NCI-H1436 (cell line): ENCODE measurements at places on chromosomes 7 and 10.

DNA sequence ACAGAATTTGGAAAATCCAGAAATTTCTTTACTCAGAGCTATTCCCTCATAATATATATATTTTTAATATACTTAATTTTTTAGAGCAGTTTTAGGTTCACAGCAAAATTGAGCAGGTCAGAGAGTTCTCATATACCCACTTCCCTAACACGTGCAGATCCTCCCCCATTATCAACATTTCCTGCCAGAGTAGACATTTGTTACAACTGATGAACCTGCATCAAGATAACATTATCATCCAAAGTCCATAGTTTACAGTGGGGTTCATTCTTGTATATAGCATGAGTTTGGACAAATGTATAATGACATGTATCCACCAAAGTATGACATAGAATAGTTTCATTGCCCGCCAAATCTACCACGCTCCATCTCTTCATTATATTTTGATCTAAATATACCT, 170.0 kb downstream of the PTEN start:
- no peak for DNase-seq

DNA sequence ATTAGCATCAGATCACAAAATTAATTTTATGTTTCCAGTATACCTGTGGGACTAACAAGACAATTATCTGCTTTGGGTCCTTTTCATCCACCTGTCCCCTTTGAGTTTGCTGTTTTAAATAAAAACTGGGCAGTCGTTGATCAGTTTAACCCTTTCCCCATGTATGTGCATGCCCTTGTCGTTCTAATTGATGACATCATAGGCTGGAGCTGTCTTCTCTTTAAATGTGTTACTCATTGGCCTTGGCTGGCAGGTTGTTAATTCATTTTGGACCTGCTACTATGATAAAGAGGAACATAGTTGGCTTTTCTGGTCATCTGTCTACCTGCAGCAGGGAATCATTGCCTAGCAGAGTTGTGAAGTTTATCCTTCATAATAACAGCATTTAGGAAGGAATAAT, 53.8 kb downstream of the TASOR2 start:
- no peak for DNase-seq

DNA sequence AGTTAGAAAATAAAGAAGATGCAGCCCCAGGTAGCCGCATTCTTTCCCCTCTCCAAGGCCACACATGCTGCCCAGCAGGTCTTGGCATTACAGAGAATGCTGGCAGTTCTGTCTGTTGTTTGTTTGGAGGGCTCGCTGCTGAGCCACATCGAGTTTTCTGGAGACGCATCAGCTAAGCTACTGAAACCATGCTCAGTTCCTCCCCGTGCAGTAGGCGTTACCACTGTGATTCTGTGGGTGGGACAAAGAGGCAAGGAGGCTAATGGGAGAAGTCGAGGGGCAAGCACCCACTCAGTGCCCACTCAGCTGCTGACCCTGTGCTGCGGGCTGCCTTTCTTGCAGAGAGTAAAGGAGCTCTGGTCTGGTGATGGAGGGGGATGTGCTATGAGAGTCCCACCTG, 15.5 kb upstream of the GTPBP4 start:
- DNase-seq, result no peak

DNA sequence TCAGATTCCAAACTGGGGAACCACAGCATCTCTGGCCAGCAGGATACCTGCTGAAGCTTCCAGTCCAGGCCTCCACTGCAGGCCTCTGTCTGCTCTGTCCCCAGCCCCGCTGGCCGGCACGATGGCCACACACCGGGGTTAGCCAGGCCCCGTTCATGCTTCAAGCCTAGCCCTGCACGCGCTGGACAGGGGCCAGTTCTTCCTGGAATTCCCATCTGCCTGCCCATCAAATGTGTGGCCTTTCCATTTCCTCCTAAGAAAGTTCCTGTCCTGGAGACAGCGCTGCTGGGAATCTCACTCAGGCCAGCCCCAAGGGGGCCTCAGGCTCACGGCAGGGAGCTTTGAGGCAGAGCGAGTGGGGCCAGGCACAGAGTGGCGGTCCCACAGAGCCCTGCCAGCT, 18.0 kb downstream of the SH2B2 start:
- DNase-seq, result no peak

- DNase-seq, result no peak
Observed at GRCh38 chr7:104962781-104963180, 51.2 kb upstream of the KMT2E start.

- peak; percentile 39 for DNase-seq
Observed at GRCh38 chr10:76190634-76191270, 759.3 kb downstream of the LRMDA start.

DNA sequence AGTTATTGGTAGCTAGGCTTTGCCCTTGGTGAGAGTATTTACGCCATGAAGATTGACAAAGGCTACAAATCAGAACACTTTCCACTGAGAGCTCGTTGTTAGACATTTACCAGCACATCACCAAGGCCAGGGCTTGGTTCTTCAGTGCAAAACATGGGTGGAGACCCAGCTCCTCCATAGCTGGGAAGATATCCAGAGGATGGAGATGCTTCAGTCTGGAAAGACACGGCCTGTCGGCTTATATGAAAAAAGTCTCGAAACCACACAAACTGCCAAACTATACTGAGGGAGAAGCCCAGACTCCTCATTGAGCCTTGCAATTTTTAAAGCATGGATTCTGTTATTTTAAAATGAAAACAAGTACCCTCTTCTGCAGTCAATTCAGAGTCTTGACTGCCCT, 83.4 kb upstream of the ANLN start:
- no peak for DNase-seq

DNA sequence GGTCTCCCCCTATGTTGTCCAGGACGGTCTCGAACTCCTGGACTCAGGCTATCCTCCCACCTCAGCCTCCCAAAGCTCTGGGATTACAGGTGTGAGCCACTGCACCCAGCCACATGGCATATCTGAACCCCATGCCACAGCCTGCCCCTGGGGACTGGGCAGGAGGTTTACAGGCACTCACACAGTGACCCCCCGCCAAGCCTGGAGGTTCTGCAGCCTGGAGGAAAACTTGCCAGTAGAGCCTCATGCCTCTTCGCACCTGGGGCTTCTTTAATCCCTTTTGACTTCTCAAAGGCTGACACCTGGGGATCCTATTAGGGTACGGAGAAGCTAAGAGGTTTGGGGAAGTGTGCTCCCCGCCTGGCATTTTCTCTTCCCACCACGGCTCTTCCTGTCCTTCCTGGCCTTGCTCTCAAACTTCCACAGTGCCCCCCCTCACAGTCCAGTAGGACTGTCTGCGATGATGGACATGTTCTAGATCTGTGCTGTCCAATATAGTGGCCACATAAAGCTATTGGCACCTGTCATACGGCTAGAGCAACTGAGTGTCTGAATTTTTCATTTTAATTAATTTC, 11.4 kb upstream of the KCP start:
- no peak for DNase-seq
